ENCODE measurements at places on chromosomes 2 and 18. TPM values are rescaled to one million over a fixed set of nuclear protein-coding genes. Genes with fewer than 3 reads are reported as not detected.

Gene IL36A
- not detected for total RNA-seq

Gene HOXD13
- total RNA-seq, result 5.4 TPM

Gene INHA
- not detected for total RNA-seq

Gene IL1RL2
- total RNA-seq, result not detected

Gene SYT4
- not detected for total RNA-seq
